Stimulated activated memory B cell treated with anti-CD40 and anti-IgM and Interleukin-4, amounts not matched to agents 10 μg/mL and 1 μg/mL and 100 μg/mL, for 72 hours (primary cell): ENCODE measurements at places on chromosomes 13 and 19.
A peak's percentile ranks its signal among the peaks of the same experiment; 100 is the strongest.

DNA sequence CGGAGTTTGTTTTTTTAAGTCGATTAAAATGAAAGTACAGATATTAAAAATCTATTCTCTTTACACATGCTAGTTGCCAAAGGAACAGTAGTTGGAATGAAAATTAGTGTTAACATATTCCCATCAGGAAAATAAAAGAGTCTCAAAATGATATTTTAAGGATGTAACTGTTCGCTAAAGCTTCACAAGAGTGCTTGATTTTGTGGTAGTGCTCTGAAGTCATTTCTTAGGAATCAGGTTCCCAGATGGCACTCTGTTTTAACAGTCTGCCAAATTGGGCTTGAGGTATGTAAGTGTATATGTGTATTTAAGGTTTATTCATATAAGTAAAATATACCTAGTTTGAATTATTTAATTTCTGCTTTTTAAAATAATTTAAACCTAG lies 128.8 kb downstream of the LMO7 start:
- no peak for ATAC-seq

GRCh38 chr13:29511980-29512379 lies 83.5 kb downstream of the SLC7A1 start:
- ATAC-seq = no peak

DNA sequence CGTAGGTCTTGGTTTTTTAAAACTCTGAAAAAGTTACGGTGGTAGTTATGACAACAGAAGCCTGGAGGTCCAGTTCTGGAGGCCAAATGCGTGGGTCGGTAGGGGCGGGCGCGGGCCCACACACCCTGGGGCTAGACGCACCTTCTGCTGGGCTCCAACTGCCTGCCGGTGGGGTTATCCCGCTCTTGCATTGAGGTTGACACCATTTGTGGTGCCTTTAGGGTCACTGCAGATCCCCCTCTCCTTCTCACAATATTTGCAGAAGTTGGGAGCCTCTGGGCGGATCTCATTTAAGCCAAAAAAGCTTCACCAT lies 81.6 kb downstream of the CHST8 start:
- ATAC-seq = no peak

- no peak for ATAC-seq
Measured at GRCh38 chr13:38577048-38577447, 109.8 kb upstream of the FREM2 start.

GRCh38 chr19:2043251-2043641 lies 7.8 kb downstream of the MKNK2 start:
- no peak for ATAC-seq

GRCh38 chr13:54934121-54934520 lies 1905.5 kb downstream of the OLFM4 start:
- no peak for ATAC-seq

GRCh38 chr19:51047031-51047335 lies 12.2 kb upstream of the KLK12 start:
- ATAC-seq = no peak

DNA sequence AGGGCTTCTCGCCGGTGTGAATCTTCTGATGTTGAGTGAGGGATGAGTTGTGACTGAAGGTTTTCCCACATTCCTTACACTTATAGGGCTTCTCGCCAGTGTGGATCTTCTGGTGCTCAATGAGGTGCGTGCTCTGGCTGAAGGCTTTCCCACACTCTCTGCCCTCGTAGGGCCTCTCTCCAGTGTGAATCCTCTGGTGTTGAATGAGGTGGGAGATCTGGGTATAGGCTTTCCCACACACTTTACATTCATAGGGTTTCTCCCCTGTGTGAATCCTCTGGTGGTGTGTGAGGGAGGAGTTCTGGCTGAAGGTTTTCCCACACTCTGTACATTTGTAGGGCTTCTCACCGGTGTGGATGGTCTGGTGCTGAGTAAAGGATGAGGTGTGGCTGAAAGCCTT lies 33.2 kb downstream of the ZNF473 start:
- ATAC-seq = no peak

DNA sequence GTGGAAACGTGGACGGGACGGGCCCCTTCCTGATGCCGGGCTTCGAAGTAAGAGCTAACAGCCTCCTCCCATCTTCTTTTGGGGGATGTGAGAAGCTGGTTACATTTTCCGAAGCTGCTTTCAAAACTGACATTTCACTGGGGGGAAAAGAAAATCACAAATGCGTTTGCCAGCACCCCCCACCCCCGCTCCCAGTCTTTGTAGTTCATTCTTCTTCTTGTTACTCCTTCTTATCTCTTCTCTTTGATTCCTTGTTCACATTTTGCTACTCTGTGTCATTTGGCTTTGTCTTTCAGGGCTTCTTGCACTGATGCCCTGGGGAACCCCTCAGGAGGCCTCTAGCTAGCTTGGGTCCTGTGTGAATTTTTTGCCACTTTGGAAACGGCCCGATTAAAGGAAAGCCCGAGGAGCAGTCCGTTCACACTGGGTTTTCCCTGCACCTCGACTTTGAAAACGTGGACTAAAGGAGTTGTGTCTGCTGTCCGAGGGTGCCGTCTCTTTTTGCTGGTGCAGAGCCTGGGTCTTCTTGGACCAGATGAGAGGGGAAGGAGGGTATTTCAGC lies 1.3 kb downstream of the CARM1 start:
- ATAC-seq = no peak

DNA sequence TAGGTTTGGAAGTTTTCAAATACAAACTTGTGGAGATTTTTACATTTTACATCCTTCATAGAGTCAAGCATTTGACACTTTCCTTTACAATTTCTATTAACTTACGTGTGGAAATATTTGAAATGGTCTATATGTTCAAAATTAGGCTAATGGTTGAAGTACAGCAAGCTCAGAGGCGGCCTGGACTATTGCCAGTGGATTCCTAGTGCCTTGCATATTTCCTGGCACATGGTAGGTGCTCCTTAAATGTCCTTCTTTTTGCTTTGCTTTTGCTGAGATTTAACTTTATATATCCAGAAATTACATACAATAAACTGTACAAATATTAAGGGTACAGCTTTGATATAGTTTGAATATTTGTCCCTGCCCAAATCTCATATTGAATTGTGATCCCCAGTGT lies 93.9 kb downstream of the UBL3 start:
- ATAC-seq = no peak

DNA sequence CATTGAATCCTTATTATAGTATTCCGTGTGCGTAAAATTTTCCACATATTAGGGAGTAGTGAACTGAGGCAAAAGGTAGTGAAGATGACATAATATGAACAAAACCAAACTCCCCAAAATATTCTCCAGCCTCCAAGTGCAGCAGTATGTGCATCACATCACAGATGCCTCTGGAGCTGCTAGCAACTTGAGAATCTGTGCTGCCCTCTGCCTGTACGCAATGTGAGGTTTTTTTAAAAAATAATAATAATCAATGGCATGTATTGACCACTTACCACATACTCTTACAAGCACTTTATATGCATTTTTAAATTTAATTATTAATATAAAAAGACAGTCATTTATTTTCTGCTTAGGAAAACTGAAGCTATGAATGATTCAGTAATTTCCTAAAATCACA lies 583.0 kb upstream of the SPRY2 start:
- no peak for ATAC-seq

DNA sequence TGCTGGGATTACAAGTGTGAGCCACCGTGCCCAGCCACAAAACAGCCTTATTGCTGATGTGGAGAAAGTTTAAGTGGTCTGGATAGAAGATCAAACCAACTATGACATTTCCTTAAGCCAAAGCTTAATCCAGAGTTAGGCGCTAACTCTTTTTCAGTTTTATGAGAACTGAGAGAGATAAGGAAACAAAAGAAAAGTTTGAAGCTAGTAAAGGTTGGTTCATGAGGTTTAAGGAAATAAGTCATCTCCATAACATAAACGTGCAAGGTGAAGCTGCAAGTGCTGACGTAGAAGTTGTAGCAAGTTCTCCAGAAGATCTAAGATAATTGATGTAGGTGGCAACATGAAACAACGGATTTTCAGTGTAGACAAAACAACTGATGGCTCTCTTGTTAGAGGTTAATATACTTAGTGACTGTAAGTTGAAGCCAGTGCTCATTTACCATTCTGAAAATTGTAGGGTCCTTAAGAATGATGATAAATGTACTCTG lies 41.6 kb downstream of the ZMYM2 start:
- ATAC-seq = no peak

GRCh38 chr19:6423499-6424194 lies 964 bp downstream of the KHSRP start:
- no peak for ATAC-seq

- ATAC-seq = no peak
Measured at GRCh38 chr19:55289117-55289796, 5.5 kb downstream of the BRSK1 start.

DNA sequence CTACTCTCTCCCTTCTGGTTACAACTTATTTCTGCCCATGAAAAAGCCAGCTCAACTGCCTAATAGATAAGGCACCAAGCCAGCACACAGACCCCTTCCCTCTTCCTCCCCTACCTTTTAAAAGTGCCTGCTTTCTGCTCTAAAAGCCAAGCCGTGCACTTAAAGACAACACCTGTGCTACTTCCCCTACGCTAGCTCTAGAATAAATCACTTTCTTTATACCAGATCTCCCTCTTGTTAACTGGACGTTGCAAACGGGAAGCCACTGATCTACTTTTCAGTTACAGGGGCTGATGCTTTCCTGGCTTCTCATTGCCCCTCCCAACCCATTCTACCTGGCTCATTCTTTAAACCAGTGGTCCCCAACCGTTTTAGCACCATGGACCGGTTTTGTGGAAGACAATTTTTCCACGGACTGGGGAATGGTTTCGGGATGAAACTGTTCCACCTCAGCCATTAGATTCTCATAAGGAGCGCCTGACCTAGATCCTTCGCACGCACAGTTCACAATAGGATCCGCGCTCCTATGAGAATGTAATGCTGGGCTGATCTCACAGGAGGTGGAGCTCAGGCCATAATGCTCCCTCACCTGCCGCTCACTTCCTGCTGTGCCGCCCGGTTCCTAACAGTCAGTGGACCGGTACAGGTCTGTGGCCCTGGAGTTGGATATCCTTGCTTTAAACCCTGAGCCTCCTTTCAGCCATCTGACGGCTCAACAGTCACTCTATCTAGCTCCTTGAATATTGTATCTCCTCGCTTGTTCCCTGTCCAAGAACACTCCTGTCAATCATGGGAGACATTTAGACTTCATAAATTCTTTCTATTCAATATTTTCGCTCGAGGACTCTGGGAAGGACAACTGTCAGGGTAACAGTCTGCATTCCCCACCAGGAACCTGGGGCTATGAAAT lies 841 bp upstream of the ZNF223 start:
- ATAC-seq = peak; percentile 76

- no peak for ATAC-seq
Measured at GRCh38 chr19:42421591-42422031, 5.6 kb downstream of the LIPE start.

DNA sequence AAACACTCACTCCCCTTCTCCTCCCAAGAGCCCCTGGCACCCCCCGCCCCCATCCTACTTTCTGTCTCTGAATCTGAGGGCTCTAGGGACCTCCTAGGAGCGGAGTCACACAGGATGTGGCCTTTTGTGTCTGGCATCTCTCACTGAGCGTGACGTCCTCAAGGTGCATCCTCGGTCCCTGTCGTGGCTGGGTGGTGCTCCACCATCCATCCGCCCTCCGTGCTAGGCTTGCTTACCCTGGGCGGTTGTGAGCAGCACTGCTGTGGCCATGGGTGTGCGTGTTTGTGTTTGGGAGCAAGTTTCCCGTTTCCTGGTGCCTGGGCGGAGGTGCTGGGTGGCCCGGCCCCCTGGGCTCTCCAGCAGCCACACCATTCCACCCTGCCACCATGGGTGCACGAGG lies 12.2 kb downstream of the PLEKHJ1 start:
- peak; percentile 91 for ATAC-seq

DNA sequence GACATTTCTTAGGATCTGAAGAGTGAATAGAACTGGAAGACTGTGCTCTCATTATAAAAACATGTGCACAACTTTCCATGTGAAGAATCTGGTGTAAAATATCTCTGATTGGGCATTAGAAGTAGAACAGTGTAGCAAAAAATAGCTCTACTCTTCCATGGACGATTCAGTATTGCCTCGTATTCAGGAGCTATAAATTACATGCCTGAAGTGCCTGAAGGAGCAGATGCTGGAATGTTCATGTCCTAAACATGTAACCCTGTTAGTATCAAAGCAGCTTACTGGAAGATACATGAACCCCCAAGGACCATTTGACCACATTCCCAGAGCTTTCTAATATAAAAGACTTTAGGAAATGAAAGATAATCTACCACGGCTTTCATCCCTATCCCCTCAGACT lies 528.9 kb downstream of the DACH1 start:
- ATAC-seq = no peak

DNA sequence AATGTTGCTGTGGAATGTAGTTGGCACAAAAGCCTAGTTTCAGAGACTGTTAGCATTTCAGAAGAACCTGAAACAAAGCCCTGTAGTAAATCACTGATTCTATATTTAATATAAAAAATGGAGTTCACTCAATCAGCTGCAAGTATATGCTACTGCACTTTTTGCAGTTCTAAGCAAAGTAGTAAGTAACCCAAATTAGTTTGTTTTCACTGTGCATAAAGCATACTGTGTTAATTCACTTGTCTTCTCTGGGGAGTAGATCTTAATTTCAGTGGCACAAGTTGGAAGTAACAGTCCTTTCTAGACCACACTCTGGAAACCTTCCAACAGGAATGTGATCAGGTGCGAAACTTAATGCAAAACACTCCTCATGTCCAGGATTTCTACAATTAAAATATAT lies 139.3 kb downstream of the DACH1 start:
- no peak for ATAC-seq

DNA sequence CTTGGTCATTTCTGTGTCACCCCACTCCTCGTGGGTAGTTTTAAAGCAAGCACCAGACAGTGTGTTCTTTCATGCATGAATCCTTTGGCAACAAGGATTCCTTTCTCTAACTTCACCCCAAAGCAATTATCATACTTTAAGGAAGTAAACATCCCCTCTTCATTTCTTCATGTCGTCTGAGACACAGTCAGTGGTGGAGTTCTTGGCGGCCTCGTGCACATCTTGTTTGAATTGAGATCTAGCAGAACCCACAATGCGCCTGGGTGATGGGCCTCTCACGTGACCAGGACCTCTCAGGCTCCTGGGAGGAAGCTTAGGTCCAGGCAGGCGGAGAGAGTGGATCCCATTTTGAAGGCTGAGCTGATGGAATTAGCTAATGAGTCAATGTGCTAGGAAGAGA lies 2.6 kb downstream of the ACSBG2 start:
- no peak for ATAC-seq

GRCh38 chr19:16824658-16825311 lies 4.4 kb upstream of the SIN3B start:
- no peak for ATAC-seq

DNA sequence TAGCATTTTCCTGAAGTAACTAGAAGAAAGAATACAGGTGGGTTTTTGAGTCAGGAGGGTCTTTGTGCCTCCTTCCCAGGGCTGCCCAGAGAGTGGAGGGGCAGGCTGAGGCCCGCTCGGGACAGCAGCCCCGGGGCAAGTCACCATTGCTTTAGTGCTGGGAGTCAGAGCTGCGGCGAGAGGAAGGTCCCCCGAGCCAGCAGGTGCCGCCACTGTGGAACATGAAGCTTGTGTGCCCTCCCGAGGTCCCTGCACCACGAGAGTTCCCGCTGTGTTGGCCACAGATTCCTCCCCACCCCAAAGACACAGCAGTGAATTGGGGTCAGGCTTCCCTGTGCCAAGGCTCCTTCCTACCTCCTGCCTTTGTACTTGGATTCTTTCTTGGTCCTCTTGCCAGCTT lies 50.9 kb upstream of the TEX29 start:
- ATAC-seq = no peak

GRCh38 chr13:79405501-79405830 lies 589 bp downstream of the RBM26 start:
- ATAC-seq = no peak

GRCh38 chr13:59666504-59666903 lies 497.2 kb downstream of the DIAPH3 start:
- no peak for ATAC-seq
